ENCODE measurements at places on chromosomes 2 and 18. TPM values are rescaled to one million over a fixed set of nuclear protein-coding genes. Genes with fewer than 3 reads are reported as not detected.

Gene FMNL2
- total RNA-seq: 15.7 TPM

Gene CFC1
- not detected for total RNA-seq

Gene ABCB11
- not detected for total RNA-seq

Gene CROCC2
- under 0.01 TPM for total RNA-seq

Gene MTIF2
- total RNA-seq: 25.6 TPM

Gene AQP12A
- total RNA-seq: not detected

Gene MC2R
- not detected for total RNA-seq

Gene DTNA
- 94.5 TPM for total RNA-seq

Measured in skeletal muscle tissue (tissue), 5 donors.